ENCODE measurements at places on chromosomes 6 and 20.

DNA sequence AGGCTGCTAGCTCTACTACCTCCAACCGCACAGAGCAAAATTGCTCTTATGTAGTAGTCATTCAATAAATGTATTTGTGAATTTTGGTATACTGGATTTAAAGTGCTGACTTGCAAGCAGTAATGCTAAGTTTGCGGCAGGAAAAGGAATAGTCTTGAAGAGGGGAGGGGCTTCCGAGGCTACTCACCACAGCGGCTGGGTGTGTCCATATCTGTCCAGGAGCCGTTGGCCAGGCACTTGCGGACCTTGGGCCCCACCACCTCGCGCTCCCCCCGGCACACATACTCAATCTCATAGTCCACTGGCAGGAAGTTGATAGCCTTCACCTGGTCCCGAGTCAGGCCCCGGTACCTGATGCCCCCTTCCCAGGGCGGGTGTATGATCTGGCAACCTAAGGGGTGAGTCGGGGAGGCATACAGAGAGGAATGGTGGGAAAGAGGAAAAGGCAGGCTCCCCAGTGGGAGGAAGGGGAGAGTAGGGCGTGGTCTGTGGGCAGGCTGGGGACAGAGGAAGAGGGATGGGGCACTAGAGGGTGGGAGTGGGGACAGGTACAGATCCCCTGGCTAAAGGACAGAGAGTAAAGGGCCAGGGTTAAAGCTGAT, 1.7 kb downstream of the GABBR1 start:
- no peaks in the 10 kb centered on the region for H3K27me3 ChIP-seq
- DNase-seq: no peak
- peak overlapping the region; percentile 26 for H3K27ac ChIP-seq
- H3K4me3 ChIP-seq: peak overlapping the region; percentile 91

DNA sequence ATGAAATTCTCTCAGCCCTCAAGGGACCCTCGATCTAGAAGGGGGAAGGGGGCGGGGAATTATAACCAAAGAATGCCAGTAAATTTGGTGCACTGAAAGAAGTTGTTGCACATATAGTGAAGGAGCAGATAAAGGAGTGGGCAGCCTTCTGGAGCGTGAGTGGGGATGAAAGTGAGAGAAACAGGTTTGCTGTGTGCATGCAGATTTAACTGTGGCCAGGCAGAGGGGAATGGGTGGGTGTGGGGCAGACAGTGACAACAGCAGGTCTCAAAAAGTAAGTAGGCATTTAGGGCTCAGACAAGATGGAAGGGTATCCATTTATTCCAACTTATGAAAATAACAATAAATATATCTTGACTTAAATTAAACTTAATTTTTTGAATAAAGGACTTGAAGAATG, 149.1 kb downstream of the KCNQ5 start:
- no peak overlapping the region for H3K4me3 ChIP-seq
- no peaks in the 10 kb centered on the region for H3K27me3 ChIP-seq
- DNase-seq: no peak
- H3K36me3 ChIP-seq: no peaks in the 10 kb centered on the region
- no peak overlapping the region for H3K27ac ChIP-seq
- peaks cover 16% of the 10 kb centered on the region for H3K4me1 ChIP-seq

GRCh38 chr6:155120034-155120433, 124.9 kb downstream of the TIAM2 start:
- no peak for DNase-seq
- no peaks in the 10 kb centered on the region for H3K36me3 ChIP-seq
- no peaks in the 10 kb centered on the region for H3K4me1 ChIP-seq
- no peak overlapping the region for H3K27ac ChIP-seq

- no peak for DNase-seq
- no peaks in the 10 kb centered on the region for H3K27me3 ChIP-seq
- H3K4me3 ChIP-seq: no peak overlapping the region
Observed at GRCh38 chr20:36647196-36648121, 1.5 kb upstream of the SLA2 start.

- no peaks in the 10 kb centered on the region for H3K4me1 ChIP-seq
- H3K27ac ChIP-seq: no peak overlapping the region
- H3K36me3 ChIP-seq: no peaks in the 10 kb centered on the region
- DNase-seq: no peak
- H3K27me3 ChIP-seq: peaks cover 2% of the 10 kb centered on the region
- H3K4me3 ChIP-seq: no peak overlapping the region
Observed at GRCh38 chr6:54085541-54085940, 25.7 kb upstream of the MLIP start.

DNA sequence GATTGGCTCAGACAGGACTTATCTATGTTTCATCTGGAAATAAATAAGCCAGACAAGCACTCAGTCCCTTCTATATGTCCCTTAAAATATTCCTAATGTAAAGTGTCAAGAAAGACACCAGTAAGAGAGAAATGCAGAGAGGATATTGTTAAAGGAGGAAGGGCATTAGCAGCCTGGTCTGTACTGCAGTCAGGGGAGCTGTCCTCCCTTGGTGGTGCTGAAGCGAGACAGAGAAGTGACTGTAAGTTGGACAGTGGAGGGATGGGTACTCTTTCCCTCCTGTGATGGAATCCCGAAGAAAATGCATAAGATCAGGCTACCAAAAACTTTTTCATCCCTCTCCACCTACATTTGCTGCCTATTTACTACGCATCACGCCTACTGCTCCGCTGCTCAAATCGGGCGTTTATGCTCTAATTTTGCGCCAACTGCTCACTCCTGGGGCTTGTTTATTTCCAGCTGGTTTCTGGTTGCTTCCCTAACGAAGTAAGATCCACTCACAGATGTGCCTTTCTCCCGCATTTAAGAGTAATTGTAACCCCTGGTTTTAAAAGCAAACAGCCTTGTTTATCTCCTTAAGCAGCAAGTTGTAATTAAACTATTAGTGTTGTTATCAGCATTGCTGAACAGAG, 35.2 kb downstream of the PHACTR1 start:
- peaks cover 1% of the 10 kb centered on the region for H3K36me3 ChIP-seq
- no peak for DNase-seq
- no peak overlapping the region for H3K4me3 ChIP-seq
- peaks cover 16% of the 10 kb centered on the region for H3K27me3 ChIP-seq

DNA sequence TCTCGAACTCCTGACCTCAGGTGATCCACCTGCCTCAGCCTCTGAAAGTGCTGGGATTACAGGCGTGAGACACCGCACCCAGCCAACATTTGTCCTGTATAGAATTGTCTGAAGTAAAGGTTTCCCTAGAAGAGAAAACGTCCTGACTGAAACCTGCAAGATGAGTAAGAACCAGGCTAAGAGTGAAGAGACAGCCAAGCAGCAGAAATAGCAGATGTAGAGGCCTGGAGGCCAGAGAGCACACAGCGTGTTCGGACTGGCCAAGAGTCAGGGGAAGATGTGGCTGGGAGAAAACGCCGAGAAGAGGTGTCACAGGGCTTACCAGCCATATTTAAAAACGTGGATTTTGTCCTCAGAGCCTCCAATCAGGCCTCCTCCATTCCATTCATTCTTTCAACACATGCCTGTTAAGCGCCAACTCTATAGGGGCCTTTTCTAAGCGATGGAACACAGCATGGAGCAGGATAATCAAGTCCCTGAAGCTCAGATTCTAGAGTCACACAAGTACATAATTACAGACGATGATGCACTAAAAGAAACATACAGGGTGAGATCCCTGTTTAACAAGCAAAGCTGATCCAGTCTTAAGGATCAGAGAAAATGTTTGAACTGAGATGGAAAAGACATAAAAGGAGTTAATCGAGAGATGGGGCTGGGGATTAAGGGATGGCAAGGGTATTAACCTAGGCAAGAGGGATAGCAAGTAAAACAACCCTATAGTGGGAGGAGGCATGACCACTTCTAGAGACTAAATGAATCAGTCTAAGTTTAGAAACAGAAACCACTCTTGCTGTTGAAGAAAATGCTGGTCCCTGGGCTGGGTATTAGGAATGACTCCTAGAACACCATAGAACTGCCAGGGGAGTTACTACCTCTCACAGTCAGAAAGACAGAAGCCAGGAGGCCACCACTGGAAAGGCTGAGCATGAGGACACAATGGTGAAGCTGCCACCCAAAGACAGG, 4.8 kb downstream of the ZCCHC3 start:
- DNase-seq: no peak
- H3K27me3 ChIP-seq: no peaks in the 10 kb centered on the region
- no peak overlapping the region for H3K27ac ChIP-seq

DNA sequence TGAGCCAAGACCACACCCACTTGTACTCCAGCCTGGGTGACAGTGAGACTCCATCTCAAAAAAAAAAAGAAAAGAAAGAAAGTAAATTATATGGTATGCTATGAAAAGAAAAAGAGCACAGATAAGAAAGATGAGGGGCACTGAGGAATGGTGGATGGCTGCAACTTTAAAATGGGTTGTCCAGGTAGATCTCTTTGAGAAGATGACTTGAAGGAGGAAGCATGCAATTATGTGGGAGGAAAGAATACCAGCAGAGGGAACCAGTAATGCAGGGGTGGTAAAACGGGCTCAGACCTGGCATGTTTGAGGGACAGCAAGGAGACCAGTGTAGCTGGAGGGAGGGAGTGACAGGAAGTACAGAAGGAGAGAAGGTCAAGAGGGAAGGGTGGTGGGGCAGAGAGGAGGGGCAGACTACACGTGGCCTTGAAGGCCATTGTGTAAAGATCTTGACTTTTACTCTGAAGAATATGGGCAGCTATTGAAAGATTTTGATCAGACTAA, 22.3 kb downstream of the LINC00237 start:
- no peaks in the 10 kb centered on the region for H3K36me3 ChIP-seq
- no peak for DNase-seq
- H3K4me3 ChIP-seq: no peak overlapping the region
- H3K27ac ChIP-seq: no peak overlapping the region
- H3K4me1 ChIP-seq: no peaks in the 10 kb centered on the region

GRCh38 chr6:141437685-141438084, 695.0 kb upstream of the GJE1 start:
- H3K4me3 ChIP-seq: no peak overlapping the region
- H3K27ac ChIP-seq: no peak overlapping the region
- H3K27me3 ChIP-seq: no peaks in the 10 kb centered on the region

DNA sequence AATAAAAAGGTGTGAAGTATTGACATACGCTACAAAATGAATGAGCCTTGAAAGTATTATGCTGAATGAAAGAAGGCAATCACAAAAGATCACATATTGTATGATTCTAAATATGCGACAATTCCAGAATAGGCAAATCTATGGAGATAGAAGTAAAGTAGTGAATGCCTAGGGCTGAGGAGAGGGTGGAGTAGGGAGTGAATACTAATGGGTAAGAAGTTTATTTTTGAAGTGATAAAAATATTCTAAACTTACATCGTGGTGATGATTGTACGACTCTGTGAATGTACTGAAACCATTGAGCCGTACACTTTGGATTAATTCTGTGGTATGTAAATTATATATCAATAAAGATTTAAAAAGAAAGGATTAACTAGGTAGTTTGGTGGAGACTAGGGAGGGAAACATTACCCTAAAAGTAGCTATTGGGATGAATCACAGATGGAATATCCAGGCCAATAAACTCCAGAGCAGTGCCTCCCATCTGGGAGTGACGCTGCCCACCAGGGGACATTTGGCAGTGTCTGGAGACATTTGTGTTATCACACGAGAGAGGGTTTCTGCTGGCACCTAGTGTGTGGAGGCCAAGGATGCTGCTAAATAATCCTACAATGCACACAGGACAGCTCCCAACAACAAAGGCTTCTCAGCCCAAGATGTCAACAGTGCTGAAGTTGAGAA, 214.2 kb upstream of the PCSK2 start:
- H3K27ac ChIP-seq: no peak overlapping the region
- H3K4me3 ChIP-seq: no peak overlapping the region
- no peaks in the 10 kb centered on the region for H3K27me3 ChIP-seq

DNA sequence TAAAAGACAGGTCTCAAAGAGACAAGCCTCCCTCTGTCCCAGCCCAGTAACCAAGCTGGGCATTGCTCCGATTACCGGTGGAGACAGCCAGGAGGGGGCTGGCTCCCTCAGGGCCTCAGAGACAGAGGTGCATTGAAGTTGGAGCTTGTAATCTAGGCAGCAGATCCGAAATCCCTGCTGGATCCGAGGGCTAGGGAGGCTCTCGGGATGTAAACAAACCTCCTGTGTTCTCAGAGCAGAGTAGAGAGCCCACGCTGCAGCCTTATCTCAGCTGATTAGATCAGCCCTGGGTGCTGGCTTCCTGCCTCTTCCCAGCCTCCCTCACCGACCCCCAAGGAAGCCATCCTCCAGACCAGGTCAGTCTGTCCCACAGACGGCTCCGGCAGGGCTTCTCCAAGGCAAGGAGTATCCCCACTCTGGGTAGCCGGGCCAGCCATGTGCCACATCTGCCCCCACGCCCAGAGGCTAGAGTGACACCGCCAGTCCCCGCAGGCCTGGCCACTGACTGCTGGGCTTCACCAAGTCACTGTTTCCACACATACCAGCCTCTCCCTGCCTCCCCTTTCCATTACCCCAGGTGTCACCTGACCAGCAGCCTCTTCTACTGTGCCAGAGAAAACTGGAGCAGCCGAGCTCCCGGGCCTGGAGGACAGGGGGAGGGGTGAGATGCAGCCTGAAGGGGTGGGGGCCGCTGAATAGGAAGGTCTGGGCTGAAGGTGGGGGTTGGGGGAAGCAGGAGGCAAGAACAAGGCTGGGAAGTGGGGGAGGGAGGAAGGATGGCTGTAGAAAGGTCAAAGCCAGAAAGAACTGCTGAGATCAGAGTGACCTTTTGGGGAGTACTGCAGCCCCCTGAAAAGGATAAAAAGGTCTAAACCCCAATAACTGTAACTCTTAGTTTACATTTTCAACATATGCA, 6.0 kb downstream of the SDC4 start:
- H3K36me3 ChIP-seq: no peaks in the 10 kb centered on the region
- H3K4me1 ChIP-seq: peaks cover 4% of the 10 kb centered on the region
- DNase-seq: no peak
- peaks cover 16% of the 10 kb centered on the region for H3K27me3 ChIP-seq

DNA sequence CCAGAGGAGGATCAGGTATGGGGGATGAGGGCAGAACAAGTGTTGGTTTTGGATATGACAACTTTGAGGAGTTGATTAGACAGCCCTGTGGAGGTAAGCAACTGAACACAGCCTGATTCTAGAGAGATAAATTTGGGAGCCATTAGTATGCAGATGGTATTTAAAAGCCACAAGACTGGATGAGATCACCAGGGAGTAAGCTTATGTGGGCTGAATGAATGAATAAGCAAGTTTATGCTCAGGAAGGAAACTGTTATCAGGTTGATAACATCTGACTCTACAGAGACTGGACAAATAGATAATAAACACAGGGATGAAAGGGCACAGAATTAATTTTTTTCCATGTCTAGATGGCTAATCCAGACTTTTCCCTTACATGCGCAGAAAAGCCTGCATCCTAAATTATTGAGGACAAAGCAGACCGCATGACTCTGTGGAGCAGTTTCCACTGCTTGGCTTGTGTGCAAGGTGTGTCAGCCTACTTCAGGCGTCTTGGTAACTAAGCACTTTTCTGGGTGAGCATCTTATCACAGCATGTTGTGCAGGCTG, 150.6 kb downstream of the GJA10 start:
- H3K4me1 ChIP-seq: peaks cover 10% of the 10 kb centered on the region
- no peaks in the 10 kb centered on the region for H3K27me3 ChIP-seq
- peaks cover 9% of the 10 kb centered on the region for H3K36me3 ChIP-seq
- DNase-seq: no peak

GRCh38 chr6:41577356-41578216, 31.4 kb downstream of the FOXP4 start:
- no peak for DNase-seq
- H3K27ac ChIP-seq: no peak overlapping the region
- H3K36me3 ChIP-seq: peaks cover 11% of the 10 kb centered on the region
- H3K27me3 ChIP-seq: no peaks in the 10 kb centered on the region

Measured in memory B cell (primary cell).